ENCODE measurements at places on chromosomes 3 and 15.

GRCh38 chr15:78797951-78798350, 13.3 kb downstream of the ADAMTS7 start:
- no peak for DNase-seq

DNA sequence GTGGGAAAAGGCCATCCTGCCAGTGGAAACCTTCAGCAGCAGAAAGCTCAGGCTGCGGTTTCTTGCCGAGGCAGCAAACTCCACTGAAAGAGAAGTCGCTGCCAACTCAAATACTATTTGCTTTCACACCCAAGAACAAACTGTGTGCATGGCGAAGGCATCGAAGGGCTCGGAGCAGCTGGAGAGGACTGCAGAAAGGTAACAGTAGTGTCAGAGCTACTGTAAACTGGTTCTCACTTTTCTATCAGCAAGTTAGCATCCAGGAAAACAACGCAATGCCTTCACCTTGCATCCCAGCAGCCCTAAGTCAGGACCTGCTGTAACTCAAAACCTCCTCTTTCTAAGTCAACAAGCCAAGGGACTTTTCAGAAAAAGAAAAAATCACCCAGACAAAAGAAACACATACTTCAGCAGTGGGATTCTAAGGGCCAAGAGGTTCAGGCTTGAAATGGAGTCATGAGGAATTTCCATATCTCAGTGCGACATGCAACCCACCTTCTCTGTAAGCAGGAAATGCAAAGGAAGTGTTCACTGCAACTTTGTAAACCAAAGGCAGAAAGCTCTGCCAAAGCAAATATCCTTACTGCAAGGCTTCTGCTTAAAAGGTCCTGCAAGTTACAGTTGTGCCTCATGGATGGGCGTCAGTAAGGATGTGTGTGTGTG, 193.5 kb downstream of the FOXP1 start:
- DNase-seq: no peak

GRCh38 chr3:147215660-147216059, 190.7 kb downstream of the ZIC4 start:
- DNase-seq: no peak

GRCh38 chr3:10443272-10444109, 61.9 kb downstream of the ATP2B2 start:
- no peak for DNase-seq

DNA sequence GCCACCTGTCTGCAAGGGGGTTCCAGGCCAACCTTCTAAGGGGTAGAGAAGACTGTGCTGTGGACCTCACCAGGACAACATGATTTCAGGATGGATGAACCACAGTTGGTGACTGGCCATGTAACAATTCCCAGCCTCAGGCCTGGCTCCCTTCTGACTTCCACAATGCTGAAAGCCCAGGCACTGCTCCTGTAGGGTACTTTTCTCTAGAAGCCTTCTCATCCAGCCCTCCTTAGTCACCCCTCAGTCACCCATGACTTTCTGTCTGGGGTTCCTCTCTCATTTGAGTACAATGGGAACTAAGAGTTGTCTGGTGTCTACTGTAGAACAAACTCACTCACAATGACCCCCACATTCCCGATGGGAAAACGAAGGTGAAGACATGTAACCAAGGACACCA, 8.6 kb downstream of the ALS2CL start:
- DNase-seq: no peak

GRCh38 chr3:31174079-31174478, 279.6 kb upstream of the GADL1 start:
- DNase-seq: no peak

GRCh38 chr3:57999417-58000115, 8.7 kb upstream of the FLNB start:
- no peak for DNase-seq

DNA sequence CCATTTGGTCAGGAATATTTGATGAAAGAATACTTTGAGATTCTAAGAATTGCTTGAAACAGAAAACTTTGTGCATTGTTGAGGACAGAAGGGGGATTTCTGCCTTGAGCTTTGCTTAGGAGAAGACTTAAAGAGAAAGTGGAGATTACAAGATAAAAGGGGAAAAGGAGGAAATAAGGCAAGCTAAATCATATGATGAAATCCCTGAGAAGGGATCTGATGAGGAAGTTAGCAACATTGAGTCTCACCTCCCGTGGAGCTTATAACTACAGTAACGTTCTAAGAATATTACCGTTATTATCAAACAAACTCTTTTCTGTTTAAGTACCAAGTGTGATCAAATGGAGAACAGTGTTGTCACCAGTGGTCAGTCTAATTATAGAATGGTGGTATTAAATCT, 414.7 kb upstream of the NAALADL2 start:
- DNase-seq: no peak

GRCh38 chr15:25693321-25694238, 169.5 kb downstream of the ATP10A start:
- DNase-seq: no peak

GRCh38 chr15:91776104-91776503, 77.4 kb upstream of the SLCO3A1 start:
- no peak for DNase-seq

DNA sequence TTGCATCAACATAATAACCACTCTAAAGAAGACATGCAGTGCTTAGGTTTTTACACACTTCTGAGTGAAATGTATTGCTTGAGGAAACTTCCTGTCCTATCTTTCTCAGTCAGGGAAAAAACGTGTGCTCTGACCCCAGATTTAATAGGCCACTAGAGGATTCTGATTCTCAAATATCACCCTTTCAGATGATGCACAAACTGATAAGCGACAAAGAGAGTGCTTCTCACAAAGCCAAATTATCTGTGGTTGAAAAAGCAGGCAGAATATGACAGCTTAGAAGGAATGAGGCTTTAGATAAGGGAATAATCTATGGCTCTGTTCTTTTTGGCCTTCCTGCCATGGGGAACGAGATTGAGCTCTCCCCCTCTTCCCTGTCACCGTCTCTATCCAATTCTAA, 583.4 kb upstream of the SGO1 start:
- DNase-seq: no peak

DNA sequence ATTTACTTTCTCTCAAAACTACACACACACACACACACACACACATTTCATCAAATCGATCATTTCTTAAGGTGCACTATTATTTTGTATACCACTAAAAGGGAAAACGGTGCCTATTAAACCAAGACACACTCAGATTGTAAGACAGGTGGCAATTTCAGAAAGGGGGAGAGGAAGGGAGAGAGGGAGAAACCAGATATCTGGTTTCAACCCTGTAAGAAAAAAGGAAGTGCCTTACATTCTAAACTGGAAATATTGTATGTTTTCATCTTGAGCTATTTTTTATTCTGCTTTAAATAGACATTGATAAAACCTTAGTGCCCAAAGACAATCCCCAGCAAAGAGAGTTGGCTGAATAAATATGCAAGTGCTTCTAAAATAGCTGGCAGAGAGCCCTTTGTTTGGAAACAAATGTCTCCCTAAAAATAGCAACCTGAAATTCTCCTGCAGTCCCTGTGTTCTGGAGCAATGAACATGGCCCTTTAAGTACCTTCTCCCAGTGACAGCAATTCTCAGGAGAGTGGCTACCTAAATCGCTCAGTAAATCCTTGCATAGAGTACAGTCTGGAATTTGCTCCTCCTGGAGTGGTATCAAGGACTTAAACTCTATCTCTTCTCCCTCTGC, 85.7 kb downstream of the RARB start:
- no peak for DNase-seq

GRCh38 chr3:175242243-175242642, 383.1 kb downstream of the NAALADL2 start:
- no peak for DNase-seq

DNA sequence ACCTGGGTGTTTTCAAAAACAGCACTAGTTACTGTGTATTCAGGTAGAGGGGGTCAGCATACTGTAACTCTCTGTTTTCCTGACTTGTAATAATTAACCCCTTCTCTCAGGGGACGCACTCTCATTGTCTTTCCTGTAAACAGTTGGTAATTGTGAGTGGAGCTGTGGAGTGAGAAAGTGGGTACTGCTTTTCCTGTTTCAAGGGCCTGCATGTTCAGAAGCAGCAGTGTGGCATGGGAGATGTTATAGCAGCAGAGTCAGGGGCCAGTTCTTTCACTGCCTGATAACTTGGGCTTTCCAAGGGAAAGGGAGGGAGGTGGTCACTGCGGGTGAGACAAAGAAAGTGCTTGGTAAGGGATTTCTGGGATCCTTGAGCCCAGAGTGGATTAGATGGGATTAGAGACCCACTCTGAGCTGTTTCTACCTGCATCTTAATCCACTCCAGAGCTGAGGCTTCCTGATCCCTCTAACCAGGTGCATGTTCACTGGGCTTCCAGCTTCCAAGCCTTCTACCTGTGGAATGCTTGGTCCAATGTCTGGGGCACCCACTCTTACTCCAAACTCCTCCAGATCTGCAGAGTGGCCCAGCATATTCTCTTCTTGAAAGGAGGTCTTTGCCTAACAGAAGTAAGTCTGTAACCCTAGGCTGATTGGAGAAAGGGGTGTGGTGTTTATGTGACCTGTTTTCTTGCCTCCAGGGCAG, 105.2 kb downstream of the RPLP1 start:
- DNase-seq: no peak

DNA sequence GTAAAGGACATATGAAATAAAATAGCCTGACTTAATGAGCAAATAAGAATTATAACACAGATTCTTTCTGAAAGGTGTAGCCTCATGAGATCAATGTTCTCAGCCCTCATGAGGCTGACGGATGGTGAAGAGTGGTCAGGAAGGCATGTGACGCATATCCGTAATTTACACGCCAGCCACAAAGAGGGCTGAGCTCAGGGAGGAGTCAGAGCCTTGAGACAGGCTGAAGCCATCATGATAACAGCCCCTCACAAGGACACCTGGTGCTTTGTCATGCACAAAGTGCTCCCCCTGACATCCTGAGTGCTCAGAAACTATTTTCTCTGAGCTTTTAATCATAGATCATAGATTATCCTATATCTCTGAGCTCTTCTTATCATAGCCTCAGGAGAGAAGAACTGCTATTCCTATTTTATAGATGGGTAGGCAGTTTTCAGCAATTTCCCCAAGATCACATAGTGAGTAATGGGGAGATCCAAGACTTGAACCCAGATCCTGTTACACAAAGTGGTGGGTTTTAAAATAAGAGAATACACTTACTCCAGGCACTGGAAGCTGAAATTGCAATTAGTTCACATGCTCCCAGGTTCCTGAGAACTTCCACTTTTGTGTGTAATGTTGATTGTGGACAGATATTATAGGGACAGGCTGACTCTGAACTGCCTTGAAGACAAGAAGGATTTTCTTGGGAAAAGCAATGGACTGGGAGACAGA, 267.1 kb downstream of the RPLP1 start:
- no peak for DNase-seq

- no peak for DNase-seq
These were observed 177.5 kb upstream of the CGNL1 start for GRCh38 chr15:57198654-57199291.

GRCh38 chr3:156648086-156648485, 26.3 kb upstream of the TIPARP start:
- DNase-seq: no peak

DNA sequence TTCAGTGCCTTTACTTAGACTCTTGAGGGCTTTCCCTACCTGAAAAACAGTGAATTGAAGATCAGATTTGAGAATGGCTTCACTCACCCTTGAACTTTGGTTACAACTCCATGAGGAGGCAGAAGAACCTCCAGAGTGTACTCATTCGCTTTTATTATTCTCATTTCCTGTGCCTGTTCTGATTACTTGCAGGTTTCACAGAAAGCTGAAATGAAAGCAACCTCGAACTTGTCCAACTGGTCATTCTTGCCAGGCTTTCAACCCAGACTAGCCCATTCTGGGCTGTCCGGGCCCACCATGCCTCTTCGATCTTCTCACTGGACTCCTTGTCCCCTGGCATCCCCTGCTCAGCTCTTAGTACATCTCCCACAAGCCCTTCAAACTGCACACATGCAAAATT, 20.2 kb upstream of the THUMPD3 start:
- DNase-seq: no peak

DNA sequence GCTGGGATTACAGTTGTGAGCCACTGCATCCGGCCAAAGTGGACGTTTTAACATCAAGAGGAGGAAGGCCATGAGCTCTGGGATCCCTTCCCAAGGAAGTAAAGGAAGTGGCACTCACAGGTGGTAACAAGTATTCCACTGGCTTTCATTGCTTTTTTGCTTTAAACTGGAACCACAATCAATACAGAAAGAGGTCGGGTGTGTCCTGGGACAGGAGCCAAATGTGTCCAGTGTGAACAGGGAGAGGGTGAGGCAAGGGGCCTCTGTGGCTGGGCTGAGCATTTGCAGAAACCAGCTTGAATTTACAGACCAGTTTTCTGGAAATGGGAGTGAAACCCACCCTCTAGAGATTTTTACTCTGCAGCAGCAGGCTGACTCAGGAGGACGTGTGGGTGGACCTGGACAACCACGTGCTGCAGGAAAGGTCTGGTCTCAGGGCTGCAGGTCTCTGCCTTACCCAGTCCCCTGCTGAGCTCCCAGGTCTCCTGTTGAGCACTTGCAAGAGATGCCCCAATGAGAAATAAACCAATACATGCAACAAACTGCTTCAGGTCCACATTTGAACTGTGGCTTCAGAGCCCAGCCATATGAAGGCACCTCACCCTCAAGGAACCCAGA, 42.8 kb upstream of the TMEM115 start:
- DNase-seq: no peak

- DNase-seq: no peak
These were observed 102.5 kb downstream of the ZMAT3 start for GRCh38 chr3:178969004-178969700.

GRCh38 chr3:155594526-155595187, 150.2 kb downstream of the PLCH1 start:
- DNase-seq: no peak
